ENCODE measurements at places on chromosomes 12 and 14.
A peak's percentile ranks its signal among the peaks of the same experiment; 100 is the strongest.

DNA sequence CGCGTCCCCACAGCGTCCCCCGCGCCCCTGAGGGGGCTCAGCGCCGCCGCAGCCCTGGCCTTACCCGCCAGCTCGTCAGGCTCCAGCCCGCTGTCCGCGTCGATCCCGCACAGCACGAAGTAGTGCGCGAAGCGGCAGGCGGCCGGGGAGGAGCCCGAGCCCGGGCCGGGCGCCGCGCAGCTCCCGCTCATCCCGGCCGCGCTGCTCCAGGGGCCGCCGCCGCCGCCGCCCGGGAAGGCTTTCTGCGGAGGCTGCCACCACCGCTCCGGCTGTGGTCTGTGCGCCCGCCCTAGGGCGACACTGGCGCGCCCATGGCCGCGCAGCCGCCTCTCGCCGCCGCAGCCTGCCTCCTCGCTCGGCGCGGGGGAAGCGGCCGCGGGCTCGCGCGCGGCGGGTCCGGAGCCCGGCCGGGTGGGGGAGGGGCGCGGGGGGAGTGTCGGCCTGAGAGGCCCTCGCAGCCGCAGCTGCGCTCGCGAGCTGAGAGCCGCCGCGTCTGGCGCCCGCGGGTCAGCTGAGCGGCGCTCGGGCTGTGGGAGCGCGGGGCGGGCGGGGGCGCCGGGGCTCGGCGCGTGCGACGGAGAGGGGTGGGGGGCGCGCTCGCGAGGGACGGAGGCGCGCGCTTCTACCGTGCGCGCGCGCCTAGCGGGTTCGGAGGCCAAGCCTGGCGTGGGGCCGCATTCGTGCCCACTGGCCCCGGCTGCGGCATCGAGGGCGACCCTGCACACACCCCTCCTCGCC lies at the start of gene DENND5B:
Gene DENND5B (minus strand): TSS at position 495 of the 738 bp plus-strand sequence. CDS start 304 bp downstream, at position 191.
- peak; percentile 64 for DNase-seq

DNA sequence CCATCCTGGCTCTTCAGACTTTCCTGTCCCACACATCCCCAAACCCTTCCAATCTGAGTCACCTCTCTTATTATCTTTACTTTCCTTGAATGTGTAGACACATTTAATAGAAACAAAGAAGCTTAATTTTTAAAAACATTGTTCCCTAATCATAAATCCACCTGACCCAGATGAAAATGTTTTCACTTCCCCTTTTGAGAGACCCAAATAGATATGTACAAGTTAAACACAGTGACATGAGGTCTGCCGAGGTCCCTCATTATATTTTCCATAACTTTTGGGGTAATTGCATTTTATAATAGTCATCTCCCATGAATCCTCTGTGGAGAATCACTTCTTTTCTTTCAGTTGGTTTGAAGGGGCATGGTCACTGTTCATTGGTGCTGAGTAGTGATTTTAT lies 191.1 kb downstream of the GRIN2B start:
- DNase-seq = no peak

DNA sequence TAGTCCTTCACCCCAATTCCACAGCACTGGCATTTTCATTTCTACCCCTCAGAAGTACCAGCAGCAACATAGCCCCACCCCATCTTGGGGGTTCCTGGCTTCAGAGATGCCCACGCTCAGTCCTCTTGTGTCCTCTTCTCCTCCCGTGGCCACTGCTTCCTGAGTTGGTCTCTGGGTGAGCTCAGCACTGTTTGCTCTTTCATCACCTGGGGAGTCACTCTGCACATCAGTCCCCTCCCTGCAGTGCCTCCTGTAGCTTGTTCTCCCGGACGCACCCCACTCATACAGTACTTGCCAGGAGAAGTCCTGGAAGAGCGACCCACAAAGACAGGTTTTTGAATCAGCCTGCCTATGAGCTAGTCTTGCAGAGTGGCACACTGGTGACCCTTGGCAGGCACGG lies 63.8 kb downstream of the GSC start:
- no peak for DNase-seq

DNA sequence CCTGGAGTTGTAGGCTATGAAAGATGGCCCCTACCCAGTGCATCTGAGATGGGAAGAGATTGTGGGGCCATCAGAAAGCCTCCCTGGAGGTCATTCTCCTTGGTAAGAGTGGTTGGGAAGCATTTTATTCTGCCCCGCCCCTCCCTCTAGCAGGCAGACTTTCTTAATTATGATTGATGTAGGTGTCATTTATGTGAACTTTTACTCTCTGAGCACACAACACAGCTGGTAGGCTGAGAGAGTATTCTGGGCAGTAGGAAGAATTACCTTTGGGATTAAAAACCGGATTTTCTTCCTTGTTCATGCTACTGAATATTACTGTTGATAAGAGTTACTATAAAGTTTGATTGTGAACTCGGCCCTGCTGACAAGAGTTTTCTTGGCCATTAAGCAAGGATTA lies 266.8 kb downstream of the TTC6 start:
- no peak for DNase-seq

DNA sequence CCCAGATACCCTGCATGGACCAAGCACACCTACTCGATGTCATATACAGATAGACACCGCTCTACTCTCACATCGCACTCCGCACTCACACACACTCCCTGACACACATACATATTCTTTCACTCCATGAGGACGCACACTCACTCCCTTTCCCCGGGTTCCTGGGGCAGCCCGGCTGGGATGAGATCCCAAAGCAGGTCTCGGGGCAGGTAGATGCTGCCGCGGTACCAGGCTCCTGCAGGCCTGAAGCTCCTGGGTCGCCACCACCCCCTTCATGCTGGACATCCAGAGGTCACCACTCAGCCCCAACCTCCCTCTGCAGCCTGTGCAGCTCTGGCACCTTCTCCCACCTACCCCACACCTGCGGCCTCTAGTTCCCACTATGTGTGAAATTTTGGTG lies 2.3 kb downstream of the C1QL4 start:
- no peak for DNase-seq

- no peak for DNase-seq
These were observed 7.9 kb downstream of the CKAP4 start for GRCh38 chr12:106239951-106240335.

DNA sequence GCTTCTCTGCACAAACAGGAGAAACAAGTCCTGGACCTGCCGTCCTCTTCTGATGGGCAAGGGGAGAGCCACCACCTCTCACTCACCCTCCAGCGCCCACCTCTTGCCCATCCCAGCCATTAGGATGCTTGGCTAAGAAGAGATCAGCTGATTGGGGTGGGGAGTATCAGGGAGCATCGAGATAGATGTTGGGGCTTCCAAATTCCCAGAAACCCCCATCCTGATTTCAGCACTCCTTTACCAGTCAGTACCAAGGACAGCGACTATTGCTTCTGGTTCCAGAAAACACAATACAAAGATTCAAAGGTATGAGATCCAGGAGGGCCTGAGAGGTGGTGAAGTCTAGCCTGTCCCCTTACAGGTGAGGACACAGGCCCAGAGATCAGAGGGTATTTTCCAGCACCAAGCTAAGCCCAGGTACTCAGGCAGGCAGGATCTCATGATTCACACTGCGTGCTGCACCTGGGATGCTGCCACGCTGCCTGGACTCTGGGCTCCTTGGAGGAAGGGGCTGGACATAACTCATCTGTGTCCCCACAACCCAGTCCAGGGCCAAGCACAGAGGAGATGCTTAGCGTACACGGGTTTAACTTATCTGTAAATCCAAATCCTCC lies 76.6 kb downstream of the TUNAR start:
- DNase-seq = no peak

DNA sequence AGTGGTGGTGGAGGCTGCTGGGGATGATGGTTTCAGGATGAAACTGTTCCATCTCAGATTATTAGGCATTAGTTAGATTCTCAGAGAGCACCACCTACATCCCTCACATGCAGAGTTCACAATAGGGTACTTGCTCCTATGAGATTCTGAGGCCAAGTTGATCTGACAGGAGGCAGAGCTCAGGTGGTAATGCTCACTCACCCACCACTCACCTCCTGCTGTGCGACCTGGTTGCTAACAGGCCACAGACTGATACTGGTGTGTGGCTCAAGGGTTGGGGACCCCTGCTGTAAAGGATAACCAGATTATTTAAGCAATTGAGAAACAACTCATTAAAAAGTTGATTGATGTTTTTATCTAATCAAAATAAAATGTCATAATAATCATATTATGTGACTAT lies 248.5 kb downstream of the RERGL start:
- DNase-seq = no peak

GRCh38 chr12:9869307-9870161 lies at the start of gene CLEC2B:
Gene CLEC2B, minus strand, starts transcription at chr12:9869354.
- no peak for DNase-seq

DNA sequence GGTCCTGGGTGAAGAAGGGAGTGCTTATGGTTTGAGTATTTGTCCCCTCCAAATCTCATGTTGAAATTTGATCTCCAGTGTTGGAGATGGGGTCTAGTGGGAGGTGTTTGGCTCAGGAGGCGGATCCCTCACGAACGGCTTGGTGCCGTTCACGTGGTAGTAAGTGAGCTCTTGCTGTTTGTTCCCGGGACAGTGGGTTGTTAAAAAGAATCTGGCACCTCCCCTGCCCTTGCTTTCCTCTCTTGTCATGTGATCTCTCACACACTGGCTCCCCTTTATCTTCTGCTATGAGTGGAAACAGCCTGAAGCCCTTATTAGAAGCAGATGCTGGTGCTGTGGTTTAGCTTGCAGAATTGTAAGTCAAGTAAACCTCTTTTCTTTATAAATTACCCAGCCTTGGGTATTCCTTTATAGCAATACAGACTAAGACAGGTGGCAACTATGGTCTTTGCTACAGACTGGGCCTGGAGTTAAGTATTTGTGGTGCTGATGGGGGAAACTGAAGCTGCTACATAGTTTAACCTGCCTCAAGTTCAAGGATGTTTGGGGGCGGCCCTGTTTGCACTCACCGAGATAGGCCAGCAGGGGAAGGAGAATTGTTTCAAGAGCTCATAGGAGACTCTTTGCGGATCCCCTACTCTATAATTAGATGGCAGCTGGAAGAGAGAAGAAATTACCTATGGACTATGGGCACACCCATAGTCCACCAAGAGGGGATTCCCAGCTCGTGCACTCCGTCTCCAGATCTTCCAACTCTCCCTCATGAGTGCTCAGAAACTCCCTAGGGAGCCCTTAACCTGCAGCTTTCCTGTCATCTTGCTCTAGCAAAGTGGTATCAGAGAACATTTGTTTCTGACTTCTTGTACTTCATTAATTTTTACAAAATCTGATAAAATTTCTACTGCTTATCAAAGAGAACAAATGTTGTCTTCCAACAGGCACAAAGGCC lies 164.6 kb downstream of the SLC15A5 start:
- peak; percentile 54 for DNase-seq

DNA sequence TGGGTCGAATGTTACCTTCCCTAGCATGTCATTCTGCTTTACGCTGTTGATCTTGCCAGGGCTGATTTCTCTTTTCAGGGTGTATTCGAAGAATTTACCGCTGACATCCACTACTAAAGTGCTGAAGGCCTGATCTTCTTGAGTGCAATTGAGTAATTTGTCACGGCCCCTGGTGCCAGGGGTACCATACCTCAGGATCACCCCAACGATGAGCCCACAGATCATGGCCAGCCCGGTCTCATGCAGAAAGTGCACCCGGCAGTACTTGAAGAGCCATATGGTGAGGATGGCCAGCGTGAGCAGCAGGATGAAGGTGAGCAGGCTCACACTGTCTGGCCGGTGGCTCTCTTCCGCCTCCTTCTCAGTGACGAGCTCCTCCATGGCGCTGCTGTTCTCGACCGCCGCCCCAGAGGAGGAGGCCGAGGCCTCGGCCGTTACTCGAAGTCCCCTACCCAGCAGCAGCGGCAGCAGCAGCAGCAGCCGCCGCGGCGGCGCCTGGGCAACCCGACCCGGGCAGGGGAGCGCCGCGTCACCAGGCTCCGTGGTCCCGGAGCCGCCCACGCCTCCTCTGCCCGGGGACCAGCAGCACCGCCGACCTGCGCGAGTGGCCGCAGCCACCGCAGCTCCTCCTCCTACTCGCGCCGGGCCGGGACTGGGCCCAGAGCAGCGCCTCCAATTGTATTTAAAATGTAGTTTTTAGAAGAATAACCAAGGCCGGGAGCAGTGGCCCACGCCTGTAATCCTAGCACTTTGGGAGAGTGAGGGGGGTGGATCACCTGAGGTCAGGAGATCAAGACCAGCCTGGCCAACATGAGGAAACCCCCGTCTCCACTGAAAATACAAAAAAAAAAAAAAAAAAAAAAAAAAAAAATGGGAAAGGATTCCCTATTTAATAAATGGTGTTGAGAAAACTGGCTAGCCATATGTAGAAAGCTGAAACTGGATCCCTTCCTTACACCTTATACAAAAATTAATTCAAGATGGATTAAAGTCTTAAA lies 58.5 kb upstream of the TMPO start:
- DNase-seq = no peak

DNA sequence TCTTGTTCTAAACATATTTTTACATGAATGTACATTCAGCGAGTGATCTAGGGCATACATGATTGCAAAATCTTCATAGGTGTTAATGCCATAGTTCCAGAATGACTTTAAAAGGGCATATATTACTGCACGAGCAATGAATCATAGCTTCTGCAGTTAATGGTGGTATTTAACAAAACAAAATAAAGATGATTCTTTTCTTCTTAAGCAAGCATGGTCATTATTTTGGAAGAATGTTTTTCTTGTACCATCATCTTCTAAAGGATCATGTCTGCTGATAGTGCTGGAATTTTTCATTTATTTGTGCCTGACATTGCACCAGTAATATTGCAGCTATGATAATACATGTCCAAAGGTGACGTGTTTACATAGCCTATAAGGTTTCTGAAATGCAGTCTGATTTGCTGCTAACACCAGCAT lies 388.6 kb downstream of the CCDC91 start:
- DNase-seq = no peak

GRCh38 chr12:19833775-19834501 lies 394.6 kb downstream of the AEBP2 start:
- no peak for DNase-seq

DNA sequence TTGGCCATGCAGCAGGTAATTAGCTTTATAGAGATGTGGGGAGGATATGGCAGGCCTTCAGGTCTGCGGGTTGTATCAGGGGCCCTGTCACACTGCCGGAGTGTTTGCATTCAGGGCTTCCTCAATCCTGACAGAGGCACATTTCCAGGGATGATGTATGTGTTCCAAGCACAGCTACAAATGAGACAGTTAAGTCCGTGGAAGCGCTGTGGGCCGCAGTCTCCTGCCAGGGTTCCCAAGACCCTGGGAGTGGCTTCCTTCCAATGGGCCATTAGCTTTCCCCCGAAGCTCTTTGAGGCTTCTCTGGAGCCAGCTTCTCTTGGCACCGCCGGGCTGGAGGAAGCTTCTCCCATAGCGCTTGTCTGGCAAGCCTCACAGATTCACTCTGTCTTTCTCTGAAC lies 1524.7 kb upstream of the TMEM132C start:
- no peak for DNase-seq

GRCh38 chr12:115918763-115919162 lies 358.7 kb downstream of the MED13L start:
- DNase-seq = no peak

- DNase-seq = peak; percentile 60
These were observed 349.0 kb downstream of the RAD51B start for GRCh38 chr14:68168460-68169109.

- no peak for DNase-seq
These were observed 9.0 kb downstream of the SCARB1 start for GRCh38 chr12:124854637-124855184.
